ENCODE measurements at places on chromosomes 3 and 15.

GRCh38 chr3:4741404-4742307 is 237.6 kb upstream of the BHLHE40 start:
- no peak for DNase-seq

- no peak for DNase-seq
Measured at GRCh38 chr15:78944202-78944625, 632 bp downstream of the CTSH start.

- DNase-seq, result no peak
Measured at GRCh38 chr3:143183665-143183964, 64.0 kb downstream of the CHST2 start.

DNA sequence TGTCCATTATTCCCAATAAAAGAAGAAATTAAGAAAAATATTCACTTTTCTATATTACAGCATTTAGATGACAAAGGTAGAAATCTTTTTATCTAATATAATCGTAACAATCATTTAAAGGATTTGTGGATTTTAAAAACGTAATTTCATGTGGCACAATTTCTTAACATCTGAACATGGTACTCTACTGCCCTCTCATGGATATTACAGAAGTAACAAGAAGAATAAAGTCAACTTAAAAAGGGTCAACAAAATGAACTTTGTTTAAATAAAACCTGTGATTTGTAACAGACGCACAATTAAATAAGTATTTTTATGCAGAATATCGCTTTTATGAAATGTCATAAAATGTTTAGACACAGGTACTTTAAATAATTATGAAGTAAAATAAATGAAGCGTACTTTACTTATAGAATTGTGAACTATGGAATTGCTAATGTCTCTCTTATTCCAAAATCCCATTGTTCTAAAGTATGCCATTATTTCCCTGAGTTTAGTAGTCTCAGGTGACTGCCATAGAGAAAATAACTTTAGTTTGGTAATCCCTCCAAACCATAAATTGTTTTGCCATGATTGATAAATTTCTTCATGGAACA is 366.8 kb upstream of the ZNF385D start:
- no peak for DNase-seq

DNA sequence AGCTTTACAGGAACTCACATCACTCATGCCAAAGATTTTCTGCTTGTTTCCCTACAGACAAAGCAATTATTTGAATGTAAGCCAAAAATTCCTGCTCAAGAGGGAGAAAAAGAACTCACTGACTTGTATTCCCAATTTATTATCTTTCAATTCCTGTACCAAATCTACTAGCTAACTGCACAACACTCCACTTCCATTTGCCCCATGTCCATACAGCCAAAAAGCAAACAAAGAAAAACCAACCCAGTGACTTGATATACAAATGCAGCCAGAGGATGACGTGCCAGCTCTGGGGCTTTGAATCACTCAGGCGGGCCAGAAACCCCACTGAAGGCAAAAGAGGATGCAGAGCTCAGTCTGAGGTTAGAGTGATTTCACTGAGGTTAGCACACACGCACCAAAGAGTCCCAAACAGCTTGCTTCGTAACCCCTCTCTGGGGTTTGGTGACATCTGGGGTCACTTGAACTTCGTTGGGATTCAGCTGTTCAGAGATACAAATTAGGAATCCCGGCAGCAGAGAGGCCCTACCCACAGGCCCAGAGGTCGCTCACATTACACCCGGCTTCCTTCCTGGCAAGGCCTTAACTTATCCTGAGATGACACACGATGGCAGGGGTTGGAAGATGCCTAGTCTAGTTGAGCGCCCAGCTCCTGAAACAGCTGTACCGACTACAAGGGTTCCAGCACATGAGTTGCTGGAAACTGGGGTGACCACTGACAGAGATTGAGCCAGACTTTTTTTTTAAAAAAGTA is 1.6 kb downstream of the RFTN1 start:
- peak; percentile 80 for DNase-seq

DNA sequence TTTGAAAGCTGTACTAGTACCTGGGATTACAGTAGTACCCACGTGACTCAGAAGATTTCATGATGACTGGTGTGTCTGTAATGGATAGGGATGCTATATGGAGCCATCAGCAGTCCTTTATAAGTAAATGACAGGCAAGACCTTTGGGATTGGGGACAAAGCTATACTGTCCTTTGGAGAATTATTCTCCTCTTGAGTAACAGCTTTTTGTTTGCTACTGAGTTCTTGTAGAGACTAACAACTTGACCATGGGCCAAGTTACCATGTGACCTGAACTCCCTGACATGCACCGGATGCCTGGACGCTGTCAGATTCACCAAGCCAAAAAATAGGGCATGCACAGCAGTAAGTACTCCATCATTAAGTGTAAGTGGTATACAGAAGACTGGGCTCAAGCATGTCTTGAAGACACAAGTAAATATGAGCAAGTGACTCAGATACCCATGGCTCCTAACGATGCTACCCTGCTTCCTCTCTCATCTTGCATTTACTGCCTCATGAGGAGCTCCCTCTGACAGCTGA is 12.9 kb downstream of the SEC11A start:
- DNase-seq, result no peak

- DNase-seq, result no peak
Measured at GRCh38 chr15:66789029-66790025, 87.3 kb downstream of the SMAD6 start.

- DNase-seq, result no peak
Measured at GRCh38 chr3:46200790-46201189, 7.3 kb downstream of the CCR1 start.

GRCh38 chr3:19734453-19734852 is 199.6 kb downstream of the EFHB start:
- DNase-seq, result no peak

- DNase-seq, result no peak
Measured at GRCh38 chr15:79804838-79805237, 92.0 kb downstream of the MTHFS start.

- no peak for DNase-seq
Measured at GRCh38 chr15:62845241-62846126, 197.1 kb upstream of the TPM1 start.

DNA sequence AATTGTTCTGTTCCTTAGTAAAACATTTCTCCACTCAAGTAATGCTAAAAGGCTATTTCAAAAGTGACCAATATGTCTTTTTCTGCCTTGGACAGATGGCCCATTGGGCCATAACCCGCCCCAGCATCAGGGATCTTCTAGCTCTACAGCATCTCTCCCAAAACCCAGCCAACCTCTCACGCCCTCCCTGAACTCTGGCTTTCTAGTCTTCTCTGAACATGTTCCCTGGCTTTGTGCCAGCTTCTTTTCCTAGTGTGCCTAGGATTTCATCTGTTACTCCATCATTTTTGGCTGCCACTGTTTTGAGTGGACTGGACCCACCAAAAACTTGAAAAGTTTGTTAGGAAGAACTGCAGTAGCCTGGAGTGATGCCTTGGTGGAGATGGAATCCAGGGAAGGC is 30.7 kb downstream of the TRPM1 start:
- no peak for DNase-seq

- no peak for DNase-seq
Measured at GRCh38 chr3:148950806-148951205, 40.5 kb upstream of the GYG1 start.

DNA sequence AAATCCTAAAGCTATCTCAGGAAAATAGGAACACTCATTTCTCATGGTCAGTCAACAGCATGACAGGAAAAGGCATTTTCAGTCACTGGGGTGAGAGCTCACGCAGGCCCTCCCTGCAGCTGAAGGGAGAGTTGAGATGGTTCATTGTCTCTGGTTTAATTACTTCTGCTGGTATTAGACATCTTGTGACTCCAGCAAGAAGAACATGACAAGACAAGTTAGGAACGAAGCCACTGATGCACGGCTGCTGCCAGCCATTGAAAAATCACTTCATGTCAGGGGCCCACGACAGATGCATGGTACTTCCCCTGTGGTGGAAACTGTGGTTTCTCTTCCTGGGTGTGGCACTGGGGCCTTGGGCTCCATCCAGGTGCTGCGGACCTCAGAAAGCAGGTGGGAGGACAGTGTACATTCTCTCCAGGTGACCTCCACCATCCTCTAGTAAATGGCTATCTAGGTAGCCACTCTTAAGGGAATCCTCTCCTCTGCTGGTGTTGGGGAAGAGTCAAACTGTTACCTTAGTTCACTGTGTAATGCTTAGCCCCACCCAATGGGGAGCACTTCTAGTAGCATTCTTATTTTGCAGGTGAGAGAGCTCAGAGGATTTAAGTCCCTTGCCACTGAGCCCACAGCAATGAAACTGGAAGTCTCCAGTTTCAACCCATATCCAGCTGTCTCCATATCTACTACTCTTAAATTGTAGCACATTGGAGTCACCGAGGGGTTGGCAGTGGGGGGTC is 274.2 kb downstream of the LRTM1 start:
- no peak for DNase-seq

DNA sequence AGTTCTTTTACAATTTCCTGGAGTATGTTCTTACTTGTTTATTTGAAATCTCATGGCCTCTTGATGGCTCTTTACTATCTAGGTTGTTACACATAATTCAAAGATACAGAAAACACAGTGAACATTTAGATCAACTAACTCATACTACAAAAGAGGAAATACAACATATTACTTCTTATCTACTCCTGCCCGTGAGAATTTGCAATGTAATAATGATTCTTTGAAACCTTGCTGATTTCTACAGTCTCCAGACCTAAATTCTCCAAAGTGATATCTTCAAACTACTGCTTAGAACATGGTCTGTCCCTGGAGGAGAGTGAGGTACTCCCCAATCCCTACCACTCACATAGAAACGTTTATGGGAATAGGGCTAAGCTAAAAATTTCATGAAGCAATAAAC is 29.9 kb upstream of the GOLGA8B start:
- no peak for DNase-seq

DNA sequence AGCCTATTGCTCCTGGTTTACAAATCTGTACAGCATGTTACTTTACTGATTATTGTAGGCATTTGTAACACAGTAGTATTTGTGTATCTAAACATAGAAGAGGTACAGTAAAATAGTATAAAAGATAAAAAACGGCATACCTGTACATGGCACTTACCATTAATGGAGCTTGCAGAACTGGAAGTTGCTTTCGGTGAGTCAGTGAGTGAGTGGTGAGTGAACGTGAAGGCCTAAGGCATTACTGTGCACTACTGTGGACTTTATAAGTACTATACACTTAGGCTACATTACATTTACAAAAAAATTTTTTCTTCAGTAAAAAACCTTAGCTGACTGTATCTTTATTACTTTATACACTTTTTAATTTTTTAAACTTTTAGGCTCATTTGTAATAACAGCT is 90.9 kb downstream of the RAP2B start:
- DNase-seq, result no peak

DNA sequence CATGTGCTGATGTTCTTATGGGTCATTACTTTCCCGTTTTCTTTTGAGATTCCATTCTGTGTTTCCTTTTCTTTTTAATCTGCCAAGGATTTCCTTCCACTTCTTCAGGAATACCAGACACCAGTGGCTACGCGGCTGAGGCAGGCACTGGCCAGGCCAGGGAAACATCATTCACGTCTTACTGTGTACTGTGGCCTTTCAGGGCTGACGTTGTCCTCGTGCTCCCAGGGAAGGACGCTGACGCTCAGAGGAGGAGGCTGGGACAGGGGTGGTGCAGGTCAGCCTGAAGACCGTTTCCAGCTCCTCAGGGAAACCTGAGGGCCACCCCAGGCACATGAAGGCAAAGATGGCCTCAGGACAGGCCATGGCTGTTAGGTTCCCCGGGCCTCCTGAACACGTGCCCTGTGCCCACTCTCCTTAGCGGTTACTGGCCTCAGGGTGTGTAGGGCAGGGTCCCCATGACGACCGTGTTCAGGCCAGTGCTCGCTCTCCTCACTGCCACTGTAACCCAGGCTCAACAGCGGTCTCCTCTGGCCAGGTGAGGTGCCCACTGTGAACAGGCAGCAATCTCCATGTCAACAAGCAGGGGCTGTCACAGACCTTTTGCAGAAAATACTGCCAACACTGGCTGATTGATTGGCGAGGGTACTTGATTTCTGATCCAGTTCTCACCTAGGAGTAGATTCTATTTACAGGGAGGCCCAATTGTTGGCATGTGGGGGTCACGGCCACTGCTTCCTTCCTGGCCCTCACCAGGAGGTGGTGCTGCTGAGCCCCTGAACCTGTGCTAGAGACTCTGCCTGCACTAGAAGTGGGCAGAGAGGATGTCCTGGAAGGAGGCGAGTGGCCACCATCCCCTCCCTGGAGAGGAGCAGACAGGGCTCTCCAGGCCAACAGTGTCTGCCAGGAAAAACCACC is 169.5 kb downstream of the ATP10A start:
- DNase-seq, result no peak

DNA sequence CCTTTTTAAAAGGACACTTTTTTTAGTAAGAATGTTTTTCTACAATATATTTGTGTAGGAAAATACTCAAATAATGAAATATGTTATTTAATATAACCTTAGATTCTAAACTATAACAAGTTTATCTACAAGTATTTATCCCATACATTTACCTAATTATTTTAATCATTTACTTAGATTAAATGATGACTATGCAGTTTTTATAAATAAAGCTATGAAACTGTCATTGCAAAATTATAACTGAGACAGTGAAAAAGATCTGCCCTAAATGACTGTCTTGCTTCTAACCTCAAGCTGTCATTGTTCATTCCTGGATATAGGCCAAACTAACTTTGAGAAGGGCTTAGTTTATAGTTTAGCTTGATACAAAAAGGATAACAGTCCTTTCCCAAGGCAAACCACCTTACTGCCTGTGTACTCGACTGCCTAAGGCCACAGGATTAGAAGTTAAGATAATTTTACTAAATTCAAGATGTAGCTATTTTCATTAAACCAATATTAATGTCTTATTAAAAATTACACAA is 84.1 kb downstream of the GLDN start:
- DNase-seq, result no peak

DNA sequence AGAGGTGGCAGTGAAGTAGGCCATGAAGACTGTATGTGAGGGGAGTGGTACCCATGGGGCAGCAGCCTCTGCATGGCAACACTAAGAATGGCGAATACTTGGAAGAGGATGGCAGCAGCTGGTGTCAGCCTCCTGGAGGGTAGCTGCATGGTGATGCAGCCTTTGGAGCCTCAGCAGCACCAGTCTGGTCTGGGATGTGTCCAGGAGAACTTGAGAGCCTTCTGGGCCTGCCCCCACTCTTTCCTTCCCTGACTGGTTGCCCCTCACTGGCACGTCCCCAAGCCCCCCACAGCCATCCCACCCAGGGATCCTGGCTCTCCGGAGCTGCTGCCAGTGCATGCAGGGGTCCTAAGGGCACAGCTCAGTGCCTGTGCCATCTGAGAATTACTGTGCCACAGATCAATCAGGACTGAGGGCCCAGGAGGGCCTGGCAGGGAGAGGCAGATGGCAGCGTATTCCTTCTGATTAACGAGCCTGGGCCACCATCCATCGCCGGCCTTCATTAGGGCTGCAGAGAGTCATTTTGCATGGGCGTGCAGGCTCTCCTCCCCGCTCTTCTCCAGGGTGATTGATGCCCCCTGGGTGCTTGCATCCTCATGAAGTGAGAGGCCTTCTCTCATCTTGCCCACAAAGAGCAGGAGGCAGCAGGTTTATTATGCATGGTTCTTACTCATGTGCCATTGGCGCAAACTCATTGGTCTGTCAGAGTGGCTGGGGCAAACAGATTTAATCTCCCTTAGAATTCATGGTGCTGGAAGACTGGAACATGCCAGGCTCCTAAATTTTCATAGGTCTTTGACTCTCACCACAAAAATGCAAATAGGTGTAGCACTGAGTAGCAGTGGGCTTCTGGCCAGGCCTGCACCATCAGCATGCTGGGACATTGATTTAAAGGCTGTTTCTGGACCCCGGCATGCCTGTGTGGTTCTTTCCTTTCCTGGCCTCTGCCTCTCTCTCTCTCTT is 116.8 kb downstream of the EPHB1 start:
- no peak for DNase-seq

Data from effector memory CD8-positive, alpha-beta T cell (primary cell).